ENCODE measurements at places on chromosomes 5 and 9.

DNA sequence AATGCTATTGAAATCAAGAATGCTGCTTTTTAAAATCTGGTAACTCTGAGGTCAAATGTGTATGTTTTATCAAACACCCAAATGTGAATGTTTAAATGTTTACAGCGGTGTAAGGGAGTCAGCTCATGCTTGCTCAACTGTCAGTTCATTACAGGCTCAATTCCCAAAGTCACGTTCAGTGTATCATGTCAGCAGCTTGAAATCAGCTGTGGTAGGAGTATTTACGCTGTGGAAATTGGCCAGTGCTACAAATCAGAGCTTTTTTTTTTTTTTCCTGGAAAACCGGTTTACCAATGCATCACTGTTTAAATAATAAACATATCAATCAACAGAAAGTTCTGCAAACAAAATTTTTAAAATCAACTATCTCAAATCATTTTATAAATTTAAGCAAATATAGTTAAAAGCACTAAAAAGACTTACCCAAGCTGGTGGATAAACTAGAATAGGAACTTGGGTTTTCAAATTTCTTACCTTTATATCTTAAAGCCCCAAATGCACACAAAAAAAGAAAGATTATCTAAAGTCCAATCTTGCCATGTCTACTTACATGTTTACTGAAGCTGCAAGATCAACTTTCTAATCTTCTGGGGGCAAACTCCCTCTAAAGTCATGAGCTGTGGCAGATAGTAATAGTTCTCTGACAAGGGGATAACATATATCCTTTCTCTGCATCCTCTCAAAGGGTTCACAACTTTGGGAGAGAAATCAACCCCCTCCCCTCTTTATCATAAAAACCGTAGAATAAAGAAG is 57.6 kb upstream of the GRAMD2B start:
- no peak for DNase-seq

DNA sequence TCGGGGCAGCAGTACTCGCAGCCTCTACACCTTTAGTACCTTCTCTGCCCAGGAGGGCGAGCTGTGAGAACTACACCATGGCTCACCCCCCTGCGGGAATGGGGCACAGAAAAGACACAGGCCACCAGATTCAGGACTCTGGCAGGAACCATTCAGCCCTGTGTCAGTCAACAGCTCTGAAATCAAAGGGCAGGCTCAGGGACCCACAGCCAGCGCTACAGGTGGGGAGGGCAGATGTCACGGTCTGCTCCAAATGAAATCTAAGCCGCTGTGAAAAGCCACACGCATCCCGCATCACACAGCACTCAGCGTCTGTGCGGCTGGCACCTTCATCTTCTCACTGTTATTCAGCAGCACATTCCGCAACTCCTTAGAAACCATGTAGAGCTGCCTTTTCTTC is 27.9 kb downstream of the NSUN2 start:
- DNase-seq, result no peak

DNA sequence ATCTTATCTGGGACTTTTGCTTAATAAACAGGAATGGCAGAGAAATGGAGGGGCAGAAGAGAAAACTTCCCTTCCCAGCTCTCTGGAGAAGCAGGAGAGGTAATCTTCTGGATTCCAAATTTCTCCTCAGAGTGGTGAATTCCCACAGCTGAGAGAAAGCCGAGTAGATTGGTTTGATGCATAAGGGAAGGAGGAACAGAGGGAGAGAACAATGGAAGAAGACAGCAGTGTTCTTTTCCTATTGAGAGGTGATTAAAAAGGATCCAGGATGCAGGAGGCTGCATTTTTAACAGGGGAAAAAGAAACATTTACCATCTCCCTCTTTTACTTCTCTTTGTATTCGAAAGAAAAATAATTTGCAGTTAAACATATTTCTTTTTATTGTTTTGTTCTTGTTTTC is 13.1 kb downstream of the SH3RF2 start:
- DNase-seq, result no peak

- DNase-seq, result no peak
These were observed 655.3 kb downstream of the HTR1A start for GRCh38 chr5:63306909-63307308.

DNA sequence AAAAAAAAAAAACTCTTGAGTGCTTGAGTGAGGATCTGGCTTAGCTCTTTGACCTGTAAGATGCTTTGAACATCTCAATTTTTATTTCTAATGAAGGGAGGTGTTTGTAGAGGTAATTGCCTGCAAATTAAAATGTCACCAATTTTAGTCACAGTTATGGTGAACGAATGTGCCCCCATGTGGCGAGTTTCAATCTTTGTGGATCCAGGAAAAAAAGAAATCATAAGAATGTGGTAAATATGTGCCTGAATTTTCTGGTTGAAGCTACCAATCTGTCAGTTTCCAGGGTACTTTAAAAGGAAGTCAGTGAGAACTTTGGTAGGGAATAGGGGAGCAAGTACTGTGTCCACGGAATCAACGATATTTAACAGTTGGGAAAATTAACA is 1772.4 kb upstream of the CDH9 start:
- DNase-seq, result no peak

DNA sequence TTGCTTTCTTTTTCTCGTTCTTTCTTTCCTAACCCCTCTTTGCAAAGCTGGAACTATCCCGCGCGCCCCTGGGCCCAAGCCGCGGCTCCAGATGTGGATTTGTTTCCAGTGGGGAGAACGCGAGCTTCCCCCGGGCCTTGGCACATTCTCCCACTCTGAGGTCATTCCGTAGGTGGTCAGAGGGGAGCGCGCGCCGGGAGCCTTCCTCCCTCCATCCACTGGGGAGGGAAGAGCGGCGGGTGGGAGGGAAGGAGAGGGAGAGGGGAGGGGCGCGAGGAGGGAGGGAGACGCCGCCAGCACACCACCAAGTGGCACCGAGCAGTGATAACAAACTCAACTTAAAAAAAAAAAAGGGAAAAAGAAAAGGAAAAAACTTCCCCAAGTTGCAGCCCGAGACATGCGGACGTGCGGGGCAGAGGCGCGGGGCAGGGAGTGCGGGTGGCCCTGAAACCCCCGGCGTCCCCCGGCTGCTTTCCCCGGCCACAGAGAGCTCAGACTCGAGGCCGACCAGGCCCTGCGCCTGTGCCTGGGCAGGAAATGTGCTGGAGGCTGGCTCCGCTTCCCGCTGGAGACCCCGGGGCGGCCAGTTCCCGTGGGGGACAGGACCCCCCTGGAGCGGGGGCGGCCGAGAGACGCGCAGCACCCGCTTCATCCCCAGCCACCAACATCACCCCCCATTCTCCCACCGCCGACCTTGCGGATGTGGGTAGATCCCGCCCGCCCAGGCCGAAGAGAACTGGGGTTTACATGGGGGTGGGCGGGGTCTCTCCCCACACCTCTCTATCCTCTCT is 3.1 kb downstream of the IER5L start:
- DNase-seq, result no peak

GRCh38 chr5:573206-573605 is 38.9 kb upstream of the CEP72 start:
- DNase-seq, result no peak

DNA sequence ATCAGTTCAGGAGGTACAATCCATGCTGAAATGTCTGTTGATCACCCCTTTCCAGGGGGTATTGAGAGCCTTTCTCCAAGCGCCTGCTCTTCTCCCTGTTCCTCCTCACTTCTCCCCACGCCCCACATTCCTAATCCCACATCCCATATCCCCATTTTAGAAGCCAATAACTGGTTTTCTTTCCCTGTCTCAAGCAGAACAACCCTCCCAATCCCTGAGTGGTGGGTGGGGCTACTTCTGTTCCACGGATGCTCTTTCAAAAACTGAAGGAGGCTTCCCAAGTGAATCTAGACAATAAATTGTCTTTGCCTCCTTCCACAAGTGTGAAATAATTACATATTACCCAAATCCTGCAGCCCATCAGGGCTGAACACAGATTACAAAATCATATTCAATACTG is 77.0 kb upstream of the SEMA6A start:
- no peak for DNase-seq

- DNase-seq, result no peak
These were observed 16.8 kb downstream of the CCT5 start for GRCh38 chr5:10266839-10267238.

DNA sequence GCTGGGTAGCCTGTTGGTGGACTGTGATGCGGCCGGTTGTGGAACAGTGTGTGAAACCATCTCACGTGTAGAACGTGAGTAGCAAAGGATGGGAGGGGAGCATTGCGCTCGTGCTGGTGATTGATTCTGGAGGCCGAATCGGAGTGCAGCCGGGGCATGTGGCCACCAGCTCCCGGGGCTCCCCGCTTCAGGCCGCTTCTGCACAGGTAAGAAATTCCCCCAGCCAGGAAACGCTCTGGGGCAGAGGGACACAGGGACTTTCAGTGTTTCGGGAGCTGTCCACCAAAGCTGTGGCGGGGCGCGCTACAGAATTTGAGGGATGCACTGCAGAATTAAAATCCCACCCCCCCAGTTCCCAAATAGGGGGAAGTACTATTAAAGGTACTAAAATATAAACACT is 41.9 kb downstream of the LAMC3 start:
- DNase-seq, result no peak

- DNase-seq, result no peak
These were observed 278.2 kb downstream of the GLIS3 start for GRCh38 chr9:4021621-4022213.

GRCh38 chr9:96048104-96048955 is 172.8 kb downstream of the ERCC6L2 start:
- no peak for DNase-seq

DNA sequence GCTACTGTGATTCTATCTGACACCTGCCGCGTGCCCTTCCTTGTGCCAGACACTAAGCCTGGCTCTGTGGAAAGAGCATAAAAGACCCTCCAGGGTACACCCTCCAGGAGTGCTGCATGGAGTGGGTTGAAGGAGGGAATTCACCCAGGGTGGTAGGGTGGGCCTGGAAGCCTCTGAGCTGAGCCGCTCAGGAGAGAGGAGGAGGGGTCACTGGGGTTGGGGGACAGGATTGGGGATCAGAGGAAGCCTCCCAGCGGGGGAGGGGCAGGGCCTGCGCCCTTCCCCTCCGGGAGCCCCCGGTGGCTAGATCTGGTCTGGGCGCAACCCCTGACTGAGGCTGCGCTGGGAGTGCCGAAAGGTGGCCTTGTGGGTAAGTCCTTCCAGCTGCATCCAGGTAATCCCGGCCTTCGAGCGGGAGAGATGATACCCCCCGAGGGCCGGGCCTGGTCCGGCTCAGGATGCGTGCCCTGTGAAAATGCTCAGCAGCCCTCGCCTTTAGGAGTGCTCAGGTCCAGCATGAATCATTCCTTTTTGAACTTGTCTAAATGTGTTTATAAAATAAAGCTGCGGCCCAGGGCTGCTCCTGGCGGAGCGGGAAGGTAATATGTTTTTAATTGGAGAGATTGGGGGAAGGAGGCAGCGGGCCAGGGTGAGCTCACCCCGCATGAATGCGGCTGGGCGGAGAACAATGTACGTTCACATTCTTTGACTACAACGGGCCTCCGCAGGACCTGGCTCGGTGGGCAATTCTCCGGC is 118.1 kb upstream of the SMIM23 start:
- no peak for DNase-seq

- DNase-seq, result no peak
These were observed 142.5 kb upstream of the RETREG1 start for GRCh38 chr5:16759147-16759773.

GRCh38 chr9:120212853-120213200 is 367.1 kb downstream of the CDK5RAP2 start:
- no peak for DNase-seq

DNA sequence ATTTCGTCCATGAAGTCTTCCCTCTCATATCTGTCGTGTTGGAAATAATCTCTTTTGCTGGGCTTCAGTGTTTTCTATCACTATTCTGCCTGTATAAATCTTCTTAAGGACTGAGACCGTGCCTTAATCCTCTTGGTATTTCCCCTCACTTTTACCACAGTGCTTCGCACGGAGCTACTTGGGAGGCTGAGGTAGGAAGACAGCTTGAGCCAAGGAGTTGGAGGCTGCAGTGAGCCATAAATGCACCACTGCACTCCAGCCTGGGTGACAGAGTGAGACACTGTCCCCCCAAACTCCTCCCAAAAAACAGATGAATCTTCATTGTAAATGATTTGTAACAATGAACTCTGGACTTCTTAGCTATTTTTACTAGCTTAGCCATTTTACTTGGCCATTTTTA is 57.8 kb downstream of the PHAX start:
- no peak for DNase-seq

DNA sequence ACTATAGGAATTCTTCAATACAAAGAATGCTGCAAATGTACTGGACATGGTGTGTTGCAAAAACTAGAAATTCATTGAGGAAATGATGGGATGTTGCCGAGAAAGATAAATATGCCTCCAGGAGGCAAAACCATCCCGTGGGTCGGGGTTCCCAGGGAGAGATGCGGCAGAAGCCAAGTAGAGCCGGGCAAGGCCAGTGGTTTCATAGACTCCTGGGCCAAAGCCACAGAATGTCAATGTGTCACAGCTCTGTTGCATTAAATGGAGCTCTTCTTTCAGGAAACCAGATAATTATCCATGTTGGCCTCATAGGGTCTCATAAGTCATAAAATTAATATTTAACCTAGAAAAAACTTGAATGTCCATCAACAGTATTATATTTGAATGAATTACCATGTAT is 419.5 kb upstream of the CDH10 start:
- DNase-seq, result no peak

- DNase-seq, result no peak
These were observed 84.5 kb upstream of the MOCS2 start for GRCh38 chr5:53194086-53194485.

- DNase-seq, result no peak
These were observed 532.1 kb downstream of the PDE4D start for GRCh38 chr5:59361454-59361853.

DNA sequence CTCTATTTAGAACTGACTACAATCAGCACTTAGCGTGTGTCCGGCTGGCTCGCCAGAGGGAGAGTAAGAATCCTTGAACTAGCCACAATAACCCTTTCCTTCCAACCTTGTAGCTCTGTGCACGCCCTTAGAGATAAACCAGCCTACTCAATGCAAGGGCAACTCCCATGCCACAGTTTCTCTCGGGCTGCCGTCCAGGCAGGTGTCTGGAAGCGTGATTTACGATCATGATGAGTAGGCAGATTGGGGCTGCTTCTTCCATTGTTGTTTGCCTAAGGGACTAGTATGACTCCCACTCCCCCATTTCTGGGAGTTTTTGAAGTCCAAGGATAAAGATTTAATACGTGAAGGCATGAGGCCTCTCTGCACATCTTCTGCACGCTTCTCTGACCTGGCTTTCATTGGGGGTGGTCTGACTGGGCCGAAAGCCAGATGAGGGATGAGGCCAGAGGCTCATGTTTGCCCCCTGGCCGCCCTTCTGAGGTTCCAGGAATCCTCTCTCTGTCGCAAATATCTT is 134.0 kb upstream of the MYO10 start:
- DNase-seq, result no peak

DNA sequence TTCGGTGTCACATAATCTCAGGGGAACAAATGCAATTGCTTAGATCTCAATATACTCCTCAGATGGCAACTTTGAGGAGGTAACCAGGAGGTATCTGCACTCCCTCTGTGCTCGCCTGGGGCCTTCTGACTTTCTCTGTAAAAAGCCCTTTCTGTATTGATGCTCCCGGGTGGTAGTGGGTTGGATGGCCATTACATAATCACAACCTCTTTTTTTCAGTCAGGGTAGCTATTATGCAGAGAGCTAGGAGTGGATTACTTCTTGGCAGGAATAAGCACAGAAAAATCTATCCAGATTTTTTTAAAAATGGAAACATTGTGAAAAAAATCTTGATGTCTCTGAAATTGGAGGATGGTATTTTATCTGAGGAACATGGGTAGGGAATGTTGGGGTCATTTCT is 116.6 kb downstream of the SH3GL2 start:
- no peak for DNase-seq
